Central memory CD4-positive, alpha-beta T cell (primary cell): ENCODE measurements at places on chromosomes 5 and 9.
A peak's percentile ranks its signal among the peaks of the same experiment; 100 is the strongest.

- DNase-seq = no peak
These were observed 111.1 kb upstream of the CKMT2 start for GRCh38 chr5:81121836-81122630.

- no peak for DNase-seq
These were observed 29.9 kb downstream of the TMEM161B start for GRCh38 chr5:88238732-88239131.

- no peak for DNase-seq
These were observed 66.0 kb downstream of the ZNF366 start for GRCh38 chr5:72441094-72441723.

- DNase-seq = no peak
These were observed 2067.2 kb upstream of the C9orf72 start for GRCh38 chr9:29640507-29640906.

- DNase-seq = no peak
These were observed 170.2 kb upstream of the HMHB1 start for GRCh38 chr5:143641549-143642355.

- no peak for DNase-seq
These were observed 19.6 kb upstream of the UBTD2 start for GRCh38 chr5:172303162-172303561.

DNA sequence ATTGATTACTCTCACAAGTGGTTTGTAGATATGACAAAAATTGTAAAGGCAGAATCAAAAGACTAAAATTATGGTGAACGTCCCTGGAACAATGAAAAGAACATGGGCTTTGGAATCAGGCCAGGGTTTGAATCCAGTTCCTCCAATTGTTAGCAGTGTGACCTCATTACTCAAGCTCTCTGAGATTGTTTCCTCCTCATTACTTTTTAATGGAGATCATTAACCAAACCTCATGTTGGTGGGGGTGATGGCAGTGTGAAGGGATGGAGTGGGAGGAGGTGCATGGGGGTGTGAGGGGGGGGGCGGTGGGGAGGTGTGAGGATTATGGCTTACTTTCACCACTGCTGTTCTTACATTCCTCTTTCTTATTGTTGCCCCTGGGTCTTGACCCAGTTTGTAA lies 44.1 kb upstream of the FOXE1 start:
- DNase-seq = no peak

GRCh38 chr5:139524940-139525585 lies 36.1 kb upstream of the UBE2D2 start:
- DNase-seq = no peak

- DNase-seq = no peak
These were observed 89.2 kb downstream of the TEK start for GRCh38 chr9:27198190-27198589.

GRCh38 chr9:72627956-72628540 lies 106.6 kb downstream of the TMC1 start:
- no peak for DNase-seq

GRCh38 chr9:80076162-80076561 lies 504.4 kb downstream of the TLE4 start:
- DNase-seq = no peak

GRCh38 chr5:181189363-181189961 lies 15.5 kb downstream of the TRIM7 start:
- peak; percentile 77 for DNase-seq

- no peak for DNase-seq
These were observed 18.9 kb upstream of the JAKMIP2 start for GRCh38 chr5:147801461-147801860.

DNA sequence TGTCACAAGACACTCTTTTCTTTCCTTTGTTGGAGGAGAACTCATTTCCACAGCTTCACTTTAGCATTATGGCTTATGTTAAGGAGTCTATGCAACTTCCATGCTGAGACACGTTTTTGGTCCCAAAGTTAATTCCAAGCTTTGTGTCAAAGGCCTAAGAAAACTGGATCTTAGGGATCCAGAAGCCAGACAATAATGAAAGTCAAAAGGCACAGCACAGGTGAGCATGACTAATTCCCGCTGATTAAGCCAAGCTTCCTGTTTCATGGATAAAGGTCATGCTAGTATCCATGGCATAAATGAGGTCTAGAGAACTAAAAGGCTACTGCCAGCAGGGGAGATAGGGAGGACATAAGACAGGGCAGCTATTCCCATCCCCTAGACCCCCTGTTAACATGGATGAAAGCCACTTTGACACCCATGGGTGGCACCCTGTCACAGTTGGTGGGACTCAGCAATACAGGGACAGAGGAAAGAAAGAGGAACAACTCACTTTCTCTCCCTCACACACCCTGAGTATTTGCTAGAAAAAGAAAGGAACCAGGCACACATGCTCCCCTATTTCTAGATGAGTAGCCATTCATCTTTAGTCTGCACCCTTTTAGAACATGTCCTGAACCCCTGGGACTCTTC lies 438.1 kb upstream of the CDH9 start:
- DNase-seq = no peak

DNA sequence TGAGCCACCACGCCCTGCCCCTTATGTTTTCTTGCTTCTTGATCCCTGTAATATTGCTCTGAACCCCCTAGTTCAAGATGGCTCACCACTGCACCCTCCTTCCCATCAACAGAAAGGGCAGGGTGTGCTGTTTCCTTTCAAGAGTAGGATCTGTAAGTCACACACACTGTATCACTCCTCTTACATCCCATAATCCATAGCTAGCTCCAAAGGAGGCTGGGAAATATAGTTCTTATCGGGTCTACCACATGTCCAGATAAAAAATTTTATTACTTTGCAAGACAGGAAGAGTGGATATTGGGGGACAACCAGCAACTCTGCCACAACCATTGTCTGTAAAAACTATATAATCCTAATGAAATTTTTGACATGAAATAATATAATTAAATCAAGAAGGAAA lies 79.6 kb downstream of the C9orf50 start:
- DNase-seq = no peak
